ENCODE measurements at places on chromosomes 2 and 18.

GRCh38 chr2:172021074-172021931 lies 21.6 kb downstream of the METAP1D start:
- no peak for DNase-seq

DNA sequence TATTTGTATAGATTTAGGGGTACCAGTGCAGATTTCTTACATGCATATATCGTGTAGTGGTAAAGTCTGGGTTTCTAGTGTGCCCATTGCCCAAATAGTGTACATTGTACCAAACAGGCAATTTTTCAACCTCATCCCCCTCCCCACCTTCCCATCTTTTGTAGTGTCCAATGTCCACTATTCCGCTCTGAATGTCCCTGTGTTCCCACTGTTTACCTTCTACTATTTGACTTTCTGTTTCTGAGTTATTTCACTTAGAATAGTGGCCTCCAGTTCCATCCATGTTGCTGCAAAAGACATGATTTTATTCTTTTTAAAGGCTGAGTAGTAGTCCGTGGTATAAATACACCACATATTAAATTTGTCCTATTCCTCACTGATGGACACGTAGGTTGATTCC lies 132.9 kb downstream of the FTCDNL1 start:
- no peak for DNase-seq

- no peak for DNase-seq
Observed at GRCh38 chr2:58042486-58042970, 4.1 kb upstream of the VRK2 start.

GRCh38 chr2:150528861-150529801 lies 41.7 kb upstream of the RND3 start:
- DNase-seq, result no peak

DNA sequence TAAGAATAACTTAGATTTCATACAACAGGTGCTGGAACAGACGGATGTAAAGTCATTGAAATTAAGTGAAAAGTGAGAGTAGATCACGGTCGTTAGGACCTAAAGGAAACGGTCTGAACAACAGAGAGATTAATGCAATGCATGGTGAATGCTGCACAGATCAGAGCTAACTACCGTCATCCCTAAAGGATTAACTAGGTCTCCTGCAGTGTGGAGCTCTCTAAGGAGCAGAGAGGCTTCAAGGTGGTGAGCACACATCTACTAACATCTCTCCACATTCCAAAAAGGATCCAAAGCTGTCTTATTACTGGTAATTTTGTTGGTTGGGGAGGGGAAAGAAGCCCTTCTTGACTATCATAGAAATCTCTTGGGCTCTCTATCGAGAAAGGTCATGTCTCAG lies 75.3 kb downstream of the CABYR start:
- no peak for DNase-seq

GRCh38 chr2:196278491-196278911 lies 107.1 kb upstream of the STK17B start:
- DNase-seq, result no peak

DNA sequence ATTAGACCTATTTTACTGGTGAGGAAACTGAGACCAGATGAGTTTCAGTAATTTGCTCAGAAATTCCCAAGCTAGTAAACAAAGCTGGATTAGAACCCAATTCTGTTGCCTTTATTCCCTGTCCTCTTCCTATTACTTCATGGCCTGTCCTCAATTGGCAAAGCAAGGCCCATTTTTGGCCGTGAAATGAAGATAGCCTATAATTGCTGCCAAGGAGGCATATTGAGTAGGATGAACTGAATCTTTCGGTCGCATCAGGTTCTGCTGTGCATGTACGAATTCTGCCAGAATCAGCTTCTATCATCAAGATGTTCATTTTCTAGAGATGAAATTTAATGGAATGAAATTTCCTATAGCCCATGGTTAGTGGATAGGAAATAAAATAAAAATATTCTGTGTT lies 1485.2 kb upstream of the PIK3C3 start:
- DNase-seq, result no peak

All from activated naive CD4-positive, alpha-beta T cell (primary cell).